CD4-positive, alpha-beta T cell treated with Interleukin-10 for 1 hour (primary cell): ENCODE measurements at places on chromosomes 4 and X.

GRCh38 chrX:70444326-70444945 is at the start of gene DLG3:
Gene DLG3, plus strand, starts transcription at chrX:70444835. Its CDS starts 367 bp downstream, at chrX:70445202.
- peak; percentile 39 for DNase-seq

GRCh38 chrX:12930150-12930549 is 23.7 kb downstream of the TLR8 start:
- no peak for DNase-seq

DNA sequence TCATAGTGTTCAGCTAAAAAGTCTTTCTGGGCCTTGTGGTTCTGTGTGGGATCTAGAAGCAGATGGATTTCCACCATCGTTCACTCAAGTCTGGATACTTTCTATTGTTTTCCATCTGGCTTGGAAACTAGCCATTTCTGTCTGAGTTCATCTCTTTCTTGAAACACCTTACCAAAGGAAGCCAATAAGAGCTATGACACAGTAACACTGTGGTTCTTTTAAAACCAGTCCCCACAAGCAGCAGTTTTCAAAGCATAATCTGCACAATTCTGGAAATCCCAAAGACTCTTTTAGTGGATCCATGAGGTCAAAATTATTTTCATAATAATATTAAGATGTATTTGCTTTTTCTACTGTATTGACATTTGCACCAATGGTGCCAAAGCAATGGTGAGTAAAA is 234.2 kb upstream of the TET2 start:
- DNase-seq, result no peak

DNA sequence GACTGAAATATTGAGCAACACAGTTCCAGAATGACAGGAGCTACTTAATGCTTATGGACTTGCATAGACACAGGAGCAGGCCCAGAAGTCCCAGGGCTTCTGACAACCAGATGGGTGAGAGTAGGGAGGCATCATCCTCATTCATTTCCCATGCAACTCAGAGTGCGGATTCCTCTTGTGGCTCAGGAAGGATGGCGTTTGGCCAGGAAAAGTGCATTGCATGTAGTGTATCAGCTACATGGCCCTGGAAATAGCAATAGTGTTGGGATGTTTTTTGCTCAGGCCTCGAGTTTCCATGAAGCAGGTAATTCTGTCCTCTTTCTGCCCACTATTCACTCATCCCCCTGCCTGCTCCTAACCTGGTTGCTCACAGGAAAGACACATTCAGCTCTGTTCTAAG is 136.6 kb downstream of the PDGFRA start:
- DNase-seq, result no peak
